IMR-90 (cell line): ENCODE measurements at places on chromosomes 4 and X. TPM values are rescaled to one million over a fixed set of nuclear protein-coding genes. Genes with fewer than 3 reads are reported as not detected.

IL9R gene
- total RNA-seq, result not detected in 2 replicates

CFAP99 gene
- not detected in 2 replicates for total RNA-seq

CPLX1 gene
- total RNA-seq, result not detected in 2 replicates

BANK1 gene
- under 0.01 and 0.28 TPM in 2 replicates for total RNA-seq

CT45A1 gene
- total RNA-seq, result not detected in 2 replicates

MAGEB6 gene
- total RNA-seq, result not detected in 2 replicates

ABLIM2 gene
- under 0.01 TPM in 2 replicates for total RNA-seq

RAB9B gene
- total RNA-seq, result 0.90 and 1.1 TPM in 2 replicates

AREG gene
- 0.18 and 0.28 TPM in 2 replicates for total RNA-seq

ZC4H2 gene
- total RNA-seq, result 9.2 and 10.6 TPM in 2 replicates

DNA sequence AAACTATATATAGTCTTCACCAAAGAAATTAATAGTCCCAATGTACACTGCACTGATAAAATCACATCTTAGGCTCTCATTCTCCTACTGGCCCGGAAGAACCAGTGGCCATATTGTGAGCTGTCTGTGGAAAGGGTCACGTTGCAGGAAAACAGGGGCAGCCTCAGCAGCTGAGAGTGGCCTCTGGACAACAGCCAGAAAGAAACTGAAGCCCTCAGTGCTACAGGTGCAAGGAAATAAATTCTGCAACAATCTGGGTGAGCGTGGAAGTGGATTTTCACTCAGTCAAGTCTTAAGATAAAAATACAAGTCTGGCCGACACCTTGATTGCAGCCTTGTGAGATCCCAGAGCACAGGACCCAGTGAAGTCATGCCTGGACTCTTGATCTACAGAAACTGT is 3.2 kb upstream of the SLC25A14 start:
- DNase-seq, result no peak

DNA sequence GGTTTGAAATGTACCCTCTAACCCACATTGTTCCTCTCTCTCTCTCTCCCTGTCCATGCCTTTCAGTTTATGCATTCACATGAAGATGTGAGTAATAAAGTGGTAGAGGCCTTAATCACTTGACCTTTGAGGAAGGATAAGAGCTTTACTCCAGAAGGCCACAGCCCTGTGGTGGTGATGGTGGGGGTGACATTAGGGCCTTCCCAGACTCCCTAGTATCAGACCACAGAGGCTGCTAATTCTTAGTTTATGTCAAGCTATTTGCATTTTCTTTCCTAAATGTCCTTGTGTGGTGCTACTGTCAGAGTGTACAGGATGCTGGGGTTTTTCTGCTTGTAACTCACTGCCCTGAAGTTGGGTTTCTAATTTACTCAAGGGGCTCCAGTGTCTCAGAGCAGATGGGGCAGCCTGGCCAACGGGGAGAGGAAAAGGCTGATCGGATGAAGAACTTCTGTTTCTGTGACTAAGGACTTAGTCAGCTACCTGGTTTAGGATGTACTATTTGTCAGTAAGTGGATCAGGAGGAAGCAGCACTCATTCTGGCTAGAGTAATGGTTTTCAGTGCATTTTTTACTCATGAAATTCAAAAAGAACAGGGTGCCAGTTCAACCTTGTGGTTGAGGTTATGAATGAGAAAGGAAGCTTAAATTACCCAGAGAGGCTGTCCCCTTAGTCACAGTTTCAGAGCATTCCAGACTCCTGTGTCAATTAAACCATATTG is 509.6 kb upstream of the DIPK2B start:
- DNase-seq, result peak; percentile 96

DNA sequence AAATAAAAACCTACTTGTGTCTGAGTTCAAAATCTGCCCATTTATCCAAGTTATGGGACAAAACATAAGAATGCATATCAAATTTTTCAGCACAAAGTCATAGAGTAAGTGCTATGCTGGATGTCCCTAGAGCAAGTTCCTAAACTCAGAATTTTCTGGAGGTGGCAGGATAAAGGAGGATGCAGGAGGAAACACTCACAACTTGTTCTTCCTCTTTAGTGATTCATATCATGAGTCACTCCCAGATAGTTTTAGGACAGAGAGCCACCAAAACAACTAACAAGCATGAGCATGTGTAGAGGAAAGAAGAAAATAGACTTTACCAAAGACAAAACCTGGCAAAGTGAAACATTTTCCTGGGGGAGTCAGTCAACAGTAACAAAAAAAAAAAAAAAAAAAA is 302.7 kb downstream of the KCTD8 start:
- DNase-seq, result peak; percentile 48

DNA sequence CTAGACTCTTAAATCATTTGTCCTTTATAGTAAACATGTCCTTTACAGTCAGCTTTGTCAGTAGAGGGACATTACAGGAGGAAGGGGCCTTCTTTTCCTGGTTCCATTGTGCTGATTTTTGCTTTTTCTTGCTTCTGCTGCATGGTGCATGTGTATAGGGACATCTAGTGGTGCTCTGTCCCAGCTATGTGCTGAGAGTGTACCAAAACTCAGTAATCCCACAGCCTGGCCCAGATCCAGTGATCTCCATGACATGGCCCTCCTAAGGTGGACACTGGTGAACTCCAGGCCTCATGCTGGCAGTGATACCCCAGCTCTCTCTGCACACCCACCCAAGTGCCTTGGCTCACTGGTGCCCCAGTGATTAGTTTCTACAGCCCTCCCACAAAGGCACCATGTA is 45.2 kb downstream of the MAGEB17 start:
- peak; percentile 34 for DNase-seq

- DNase-seq, result no peak
Observed at GRCh38 chrX:42089031-42089430, 165.7 kb upstream of the CASK start.

- DNase-seq, result no peak
Observed at GRCh38 chr4:1382776-1383727, 23.2 kb downstream of the NKX1-1 start.

DNA sequence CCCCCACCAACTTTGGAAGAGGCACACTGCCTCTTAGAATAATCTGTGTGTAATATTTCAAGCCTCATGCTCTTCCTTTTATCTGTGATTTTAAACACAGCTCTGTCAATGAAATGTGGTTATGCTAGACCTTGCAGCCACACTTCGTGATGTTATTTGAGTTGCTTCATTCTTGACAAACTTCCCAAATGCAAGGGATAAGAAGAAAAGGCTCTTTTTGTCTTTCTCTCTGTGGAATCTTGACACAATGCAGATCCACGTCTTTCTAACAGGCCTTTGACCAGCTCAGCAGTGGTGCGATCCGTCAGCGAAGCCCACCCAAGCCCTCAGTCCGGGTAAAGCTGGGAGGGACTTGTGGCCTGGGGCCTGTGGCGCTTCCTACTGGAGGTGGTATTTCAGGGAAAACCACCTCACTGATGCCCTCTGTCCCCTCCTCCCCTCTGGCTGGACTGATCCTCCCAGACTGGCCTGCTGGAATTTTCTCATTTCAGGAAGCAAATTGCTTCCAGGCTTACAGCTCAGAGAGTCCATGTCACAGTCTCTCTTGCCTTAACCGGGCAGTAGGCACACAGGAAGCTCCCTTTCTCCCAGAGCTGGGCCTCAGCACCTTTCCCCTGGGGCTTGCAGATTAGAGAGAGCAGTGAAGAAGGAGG is 19.5 kb upstream of the CCKAR start:
- DNase-seq, result no peak

DNA sequence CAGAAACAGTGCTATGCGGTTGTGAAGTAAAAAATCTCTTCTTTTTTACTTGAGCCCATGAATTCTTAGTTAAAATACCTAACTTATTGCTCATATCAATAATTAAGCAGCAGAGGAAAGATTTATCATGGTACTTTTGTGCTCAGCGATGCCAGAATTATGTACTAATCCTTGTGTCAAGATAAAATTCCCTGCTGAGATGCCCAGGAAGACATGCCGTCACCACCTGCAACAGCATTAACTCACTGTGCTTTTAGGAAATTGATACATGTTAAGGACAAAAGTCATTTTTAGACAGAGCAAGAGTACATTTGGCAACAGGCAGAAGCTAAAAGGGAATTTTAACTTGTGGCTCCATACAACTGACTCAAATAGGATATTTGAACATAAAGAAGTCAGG is 138.9 kb downstream of the NPNT start:
- DNase-seq, result no peak

DNA sequence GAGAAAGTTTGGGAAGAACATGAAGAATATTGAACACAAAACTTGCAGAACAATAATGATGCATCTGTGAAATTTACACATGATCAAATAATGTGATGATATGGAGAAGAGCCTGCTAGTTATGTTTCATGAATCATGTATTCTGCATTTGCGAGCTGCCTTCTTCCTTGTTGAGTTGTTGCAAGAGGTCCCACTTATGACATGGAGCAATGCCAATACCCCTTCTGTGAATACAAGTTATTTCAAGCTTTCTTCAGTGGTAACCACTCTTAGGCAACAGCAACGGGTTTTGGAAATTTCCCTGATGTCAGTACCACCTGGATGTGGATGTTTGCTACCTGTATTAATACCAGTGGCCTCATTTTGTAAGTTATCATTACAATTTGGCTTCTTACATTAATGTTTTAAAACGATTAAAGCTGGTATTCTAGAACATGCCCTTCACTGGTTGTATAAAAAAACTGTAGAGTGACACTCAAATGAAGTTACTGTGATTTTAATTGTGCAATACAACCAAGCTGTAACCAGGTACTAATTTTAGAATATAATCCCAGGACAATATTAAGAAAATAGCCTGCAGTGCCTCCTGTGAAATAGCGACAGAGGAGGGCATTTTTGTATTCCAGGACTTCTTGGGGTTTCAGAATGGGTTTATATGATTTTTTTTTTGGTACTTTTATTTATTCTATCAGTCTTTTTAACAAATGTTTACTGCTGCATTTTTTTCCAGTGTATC is 25.3 kb downstream of the IQCM start:
- no peak for DNase-seq

DNA sequence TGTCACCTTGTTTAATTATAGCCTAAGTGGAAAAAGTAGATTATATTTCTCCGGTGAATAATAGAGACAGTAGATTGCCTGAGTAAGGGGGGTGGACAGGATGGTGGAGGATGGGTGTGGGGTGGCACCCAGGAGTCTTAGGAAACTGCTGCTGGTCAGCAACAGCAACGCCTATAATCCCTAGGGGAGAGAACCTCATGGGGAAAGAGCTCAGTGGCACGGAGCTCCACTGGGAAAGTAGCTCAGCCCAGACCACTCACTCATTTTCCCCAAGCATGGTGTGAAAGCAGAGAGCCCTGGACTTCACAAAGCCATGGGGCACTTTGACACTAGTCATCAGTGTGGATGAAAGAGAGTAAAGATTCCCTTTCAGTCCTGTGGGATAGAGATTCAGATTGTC is 31.1 kb downstream of the METTL14 start:
- DNase-seq, result no peak

DNA sequence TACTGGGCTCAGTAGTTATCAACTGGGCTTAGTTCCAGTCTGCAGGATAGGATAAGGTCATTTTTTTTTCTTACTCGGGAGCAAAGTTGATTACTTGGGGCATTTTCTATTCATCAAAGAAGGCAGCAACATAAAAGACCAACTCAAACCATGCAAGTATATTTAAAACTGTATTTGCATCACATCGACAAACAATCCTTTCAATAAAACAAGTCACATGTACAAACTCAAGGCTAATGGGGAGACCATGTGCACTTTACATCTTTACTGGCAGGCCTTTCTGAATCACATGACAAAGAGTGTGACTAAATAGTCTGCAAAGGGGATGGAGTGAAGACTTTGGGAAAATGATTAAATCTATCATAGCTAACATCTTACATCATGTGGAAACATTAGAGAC is 610.4 kb upstream of the BOD1L1 start:
- DNase-seq, result no peak

GRCh38 chr4:120544838-120545237 is 377.7 kb downstream of the PRDM5 start:
- DNase-seq, result no peak

- DNase-seq, result no peak
Observed at GRCh38 chrX:18927558-18927957, 56.4 kb downstream of the PHKA2 start.

GRCh38 chrX:81414630-81415029 is 212.7 kb downstream of the SH3BGRL start:
- DNase-seq, result no peak

DNA sequence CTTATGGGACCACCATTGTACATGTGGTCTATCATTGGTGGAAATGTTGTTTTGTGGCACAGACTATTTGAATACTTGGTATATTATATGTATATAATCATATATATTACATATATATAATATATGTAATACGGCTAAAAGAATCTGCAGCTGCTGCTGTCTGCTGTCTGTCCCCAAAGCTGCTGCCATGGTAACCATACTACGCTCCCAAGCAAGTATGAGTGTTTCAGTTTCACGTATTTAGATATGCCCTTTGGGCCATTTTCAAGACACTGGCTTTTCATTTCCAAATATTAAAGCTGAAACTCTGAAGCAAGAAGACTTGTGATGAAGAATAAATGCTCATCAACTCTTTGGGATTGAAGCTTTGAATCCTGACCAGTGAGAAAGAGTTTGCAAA is 42.0 kb upstream of the ARSJ start:
- no peak for DNase-seq

DNA sequence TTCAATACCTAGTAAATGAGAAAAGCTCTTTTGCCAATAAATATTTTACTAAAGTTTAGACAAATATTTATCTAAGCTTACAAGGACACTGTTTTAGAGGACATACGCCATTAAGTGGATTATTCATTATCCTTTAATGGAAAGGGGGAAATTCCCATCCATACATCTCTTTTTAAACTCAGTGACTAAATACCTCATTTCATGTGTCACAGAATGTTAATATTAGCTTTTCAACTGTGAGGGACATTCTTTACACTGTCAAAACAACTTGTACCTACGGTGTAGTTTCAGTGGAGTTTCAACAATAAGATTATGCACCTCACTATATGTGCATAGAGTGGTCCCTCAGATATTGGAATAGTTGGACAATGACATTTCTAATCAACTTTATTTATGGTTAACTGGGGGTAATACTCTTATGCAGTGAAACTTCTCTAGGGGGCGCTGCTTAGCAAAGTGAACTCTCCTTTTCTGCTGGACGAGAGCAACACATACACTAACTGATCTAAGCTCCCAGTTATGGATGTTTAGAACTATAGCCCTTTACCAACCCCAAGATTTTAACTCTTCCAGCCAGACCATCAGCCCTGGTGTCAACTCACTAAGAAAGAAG is 9.7 kb downstream of the HS6ST2 start:
- no peak for DNase-seq

GRCh38 chr4:106304632-106305031 is 11.4 kb downstream of the TBCK start:
- DNase-seq, result no peak

- no peak for DNase-seq
Observed at GRCh38 chr4:109451544-109452273, 18.1 kb downstream of the SEC24B start.

- DNase-seq, result no peak
Observed at GRCh38 chrX:13389501-13389900, 69.6 kb upstream of the ATXN3L start.

GRCh38 chr4:185552254-185552653 is 16.9 kb upstream of the PDLIM3 start:
- DNase-seq, result no peak

DNA sequence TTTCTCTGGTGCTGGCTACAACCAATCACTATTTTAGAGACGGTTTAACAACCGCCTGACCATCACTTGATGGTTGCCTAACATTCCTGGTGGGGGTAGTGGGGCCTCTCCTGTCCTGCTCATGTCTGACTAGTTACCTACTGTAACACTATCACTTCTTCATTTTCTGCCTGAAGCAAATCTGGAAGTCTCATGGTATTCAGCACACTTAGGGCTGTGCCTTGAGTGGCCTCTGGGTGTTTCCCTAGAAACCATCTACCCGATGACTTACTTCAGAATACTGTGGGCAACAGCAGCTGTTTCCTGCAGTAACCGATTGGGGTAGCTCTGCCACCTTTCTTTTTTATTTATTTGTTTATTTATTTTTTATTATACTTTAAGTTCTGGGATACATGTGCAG is 880.1 kb upstream of the INTU start:
- DNase-seq, result no peak
